Stimulated activated CD4-positive, alpha-beta T cell treated with anti-CD3 and anti-CD28 coated beads, Interleukin-2, amount 100 ng/mL, for 4 hours (primary cell): ENCODE measurements at places on chromosomes 16 and 17.
A peak's percentile ranks its signal among the peaks of the same experiment; 100 is the strongest.

GRCh38 chr17:17042851-17043460, 699 bp downstream of the MPRIP start:
- DNase-seq: no peak

- DNase-seq: no peak
Observed at GRCh38 chr16:12304861-12305596, 328.5 kb downstream of the SNX29 start.

- no peak for DNase-seq
Observed at GRCh38 chr16:60363566-60363965, 1629.5 kb upstream of the GOT2 start.

- DNase-seq: no peak
Observed at GRCh38 chr16:82067042-82067803, 32.2 kb downstream of the HSD17B2 start.

- DNase-seq: no peak
Observed at GRCh38 chr16:30374538-30374937, at the start of gene MYL11. TSS of gene MYL11 (plus strand) at chr16:30374802. CDS start at chr16:30374858, 56 bp downstream.

GRCh38 chr16:27780468-27781194, 230.7 kb downstream of the KATNIP start:
- DNase-seq: no peak

GRCh38 chr17:21361020-21361809, 14.9 kb upstream of the KCNJ12 start:
- DNase-seq: no peak

GRCh38 chr16:80671281-80671849, 130.6 kb downstream of the DYNLRB2 start:
- no peak for DNase-seq

DNA sequence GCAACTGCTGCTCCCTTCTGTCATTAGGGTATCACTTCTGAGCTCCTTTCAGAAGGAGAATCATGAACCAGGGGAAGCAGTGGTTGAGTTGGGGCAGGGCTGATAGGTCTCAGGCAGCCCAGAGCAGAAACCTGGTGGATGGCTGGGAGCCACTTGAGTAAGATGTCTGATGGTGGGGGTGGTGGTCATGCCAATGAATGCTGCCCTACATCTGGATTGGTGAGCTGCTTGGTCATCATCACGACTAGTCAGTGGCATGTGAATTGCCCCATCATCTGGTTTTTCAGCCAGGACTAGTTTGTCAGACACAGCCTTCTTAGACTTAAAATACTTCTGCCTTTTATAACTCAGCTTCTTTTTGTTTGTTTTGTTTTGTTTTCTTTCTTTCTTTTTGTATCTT, 2.6 kb downstream of the GID4 start:
- no peak for DNase-seq

DNA sequence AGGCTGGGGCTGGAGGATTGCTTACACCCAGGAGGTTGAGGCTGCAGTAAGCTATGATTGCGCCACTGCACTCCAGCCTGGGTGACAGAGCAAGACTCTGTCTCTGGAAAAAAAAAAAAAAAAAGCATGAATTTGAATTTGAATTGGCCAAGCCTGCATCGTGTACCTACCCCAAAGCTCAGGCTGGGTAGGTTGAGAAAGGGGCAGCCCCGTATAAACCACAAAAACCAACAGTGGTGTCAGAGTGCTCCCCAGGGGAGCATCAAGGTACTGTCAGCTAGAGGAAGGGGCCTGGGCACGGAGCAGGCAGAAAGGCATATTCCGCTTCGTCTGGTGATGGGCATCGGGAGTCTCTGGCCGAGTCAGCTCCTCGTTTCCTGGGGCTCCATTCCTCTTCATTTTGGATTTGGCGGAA, 40.9 kb downstream of the RAP1GAP2 start:
- peak; percentile 35 for DNase-seq

- DNase-seq: no peak
Observed at GRCh38 chr17:61659437-61659836, 68.4 kb upstream of the NACA2 start.

- DNase-seq: no peak
Observed at GRCh38 chr16:80896776-80897175, 92.4 kb upstream of the CDYL2 start.

DNA sequence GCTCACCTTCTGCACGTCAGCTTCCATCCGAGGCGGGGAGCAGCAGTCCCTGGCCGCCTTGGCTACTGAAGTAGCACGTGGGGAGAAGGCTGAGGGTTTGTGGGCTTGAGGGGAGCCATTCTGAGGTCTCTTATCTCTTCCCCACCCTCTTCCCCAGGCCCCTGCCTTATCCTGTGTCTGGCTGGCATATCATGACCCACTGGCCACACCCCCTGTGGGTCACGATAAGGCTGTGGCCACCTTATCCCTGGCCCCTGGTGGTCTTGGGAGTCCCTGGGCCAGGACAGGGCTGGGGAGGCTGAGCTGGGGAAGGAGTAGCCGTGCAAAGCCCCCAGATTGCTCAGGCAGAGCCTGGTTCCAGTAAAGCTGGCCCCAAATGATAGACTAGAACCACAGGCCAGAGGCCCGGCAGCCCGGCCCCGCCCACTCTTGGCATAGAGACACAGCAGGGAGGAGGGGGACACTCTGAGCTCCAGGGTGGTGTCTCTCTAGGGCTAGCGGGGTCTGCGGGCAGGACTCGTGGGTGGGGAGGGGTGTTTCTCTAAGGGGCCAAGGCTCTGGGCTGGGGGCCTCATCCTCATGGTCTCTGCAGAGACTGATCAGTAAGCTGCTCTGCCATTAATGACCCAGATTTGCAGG, 7.6 kb downstream of the SPNS2 start:
- no peak for DNase-seq

GRCh38 chr17:55785181-55785580, 34.3 kb downstream of the PCTP start:
- no peak for DNase-seq

- DNase-seq: no peak
Observed at GRCh38 chr17:28030386-28030785, 12.1 kb upstream of the NLK start.

DNA sequence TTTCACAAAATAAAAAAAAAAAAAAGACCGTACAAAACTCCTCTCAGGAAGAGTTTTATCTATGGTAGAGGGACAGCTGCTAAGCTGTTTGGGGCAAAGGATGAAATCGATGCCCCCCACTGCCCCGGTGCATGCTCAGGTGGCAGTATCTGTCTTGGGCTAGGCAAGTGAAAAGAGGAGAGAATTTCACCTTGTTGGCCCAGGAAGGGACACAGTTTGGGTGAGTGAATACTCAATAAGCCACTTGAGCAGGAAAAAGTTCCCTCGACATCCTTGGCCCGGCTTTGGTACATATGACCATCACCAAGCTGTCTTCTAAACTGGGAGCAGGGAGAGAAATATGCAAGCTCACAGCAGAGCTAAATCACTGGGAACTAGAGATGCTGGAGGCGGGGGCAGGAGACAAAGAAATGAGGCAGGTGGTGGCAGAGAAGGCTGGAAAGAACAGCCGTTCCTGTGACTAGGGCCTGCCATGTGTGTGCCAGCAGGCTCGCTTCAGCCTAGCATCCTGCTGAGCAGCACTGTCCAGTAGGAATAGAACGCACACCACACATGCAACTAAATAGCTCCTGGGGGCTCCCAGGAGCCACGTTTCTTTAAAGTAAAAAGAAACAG, 8.2 kb upstream of the EIF1 start:
- DNase-seq: no peak

GRCh38 chr17:37174205-37174604, 201.6 kb upstream of the C17orf78 start:
- DNase-seq: no peak

- no peak for DNase-seq
Observed at GRCh38 chr17:58376472-58377000, 24.5 kb upstream of the SUPT4H1 start.

DNA sequence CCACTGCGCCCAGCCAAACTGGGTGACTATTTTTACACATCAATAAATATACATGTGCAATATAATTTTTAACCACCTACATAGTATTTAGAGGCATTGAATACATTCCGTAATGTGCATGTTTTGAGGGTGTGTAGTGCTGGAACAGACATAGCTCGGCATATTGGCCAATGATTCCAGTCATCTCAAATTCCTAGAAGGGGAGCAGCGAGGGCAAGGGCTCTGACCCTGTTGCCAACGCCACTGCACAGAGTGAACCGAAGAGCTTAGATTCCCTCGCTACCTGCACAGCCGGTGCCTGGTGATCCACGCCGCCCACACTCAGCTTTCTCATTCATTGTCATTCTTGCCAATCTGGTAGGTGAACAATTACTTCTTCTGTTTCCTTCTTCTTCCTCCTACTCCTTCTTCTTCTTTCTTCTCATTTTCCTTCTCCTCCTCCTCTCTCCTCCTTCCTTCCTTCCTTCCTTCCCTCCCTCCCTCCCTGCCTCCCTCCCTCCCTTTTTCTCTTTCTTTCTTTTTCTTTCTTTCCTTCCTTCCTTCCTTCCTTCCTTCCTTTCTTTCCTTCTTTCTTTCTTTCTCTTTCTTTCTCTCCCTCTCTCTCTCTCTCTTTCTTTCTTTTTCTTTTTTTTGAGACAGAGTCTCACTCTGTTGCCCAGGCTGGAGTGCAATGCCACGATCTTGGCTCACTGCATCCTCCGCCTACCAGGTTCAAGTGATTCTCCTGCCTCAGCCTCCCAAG, 26.3 kb upstream of the ATP2A3 start:
- no peak for DNase-seq

DNA sequence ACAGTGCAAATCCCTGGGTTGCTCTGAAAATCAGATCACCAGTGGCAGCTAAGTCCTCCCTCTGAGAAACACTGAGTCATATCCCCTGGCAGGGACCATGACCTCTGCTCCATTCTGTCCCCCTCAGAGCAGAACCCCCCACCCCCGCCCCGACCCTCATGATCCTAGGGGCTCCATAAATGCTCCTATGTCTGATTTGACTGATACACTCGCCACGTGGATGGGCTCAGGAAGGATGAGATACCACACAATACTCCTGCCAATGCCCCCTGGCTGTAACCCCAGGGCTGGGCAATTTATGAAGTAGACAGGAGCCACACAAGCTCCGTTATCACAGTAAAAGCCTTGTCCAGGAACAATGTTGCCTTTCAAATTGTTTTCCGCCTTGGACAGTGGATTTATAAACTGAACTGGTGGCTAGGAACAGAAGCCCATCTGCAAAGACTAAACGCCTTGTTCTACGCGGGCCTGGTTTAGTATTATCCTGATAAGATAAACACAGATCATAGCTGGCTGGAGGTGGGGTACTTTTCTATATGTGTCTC, 394.8 kb downstream of the SLC39A11 start:
- no peak for DNase-seq

DNA sequence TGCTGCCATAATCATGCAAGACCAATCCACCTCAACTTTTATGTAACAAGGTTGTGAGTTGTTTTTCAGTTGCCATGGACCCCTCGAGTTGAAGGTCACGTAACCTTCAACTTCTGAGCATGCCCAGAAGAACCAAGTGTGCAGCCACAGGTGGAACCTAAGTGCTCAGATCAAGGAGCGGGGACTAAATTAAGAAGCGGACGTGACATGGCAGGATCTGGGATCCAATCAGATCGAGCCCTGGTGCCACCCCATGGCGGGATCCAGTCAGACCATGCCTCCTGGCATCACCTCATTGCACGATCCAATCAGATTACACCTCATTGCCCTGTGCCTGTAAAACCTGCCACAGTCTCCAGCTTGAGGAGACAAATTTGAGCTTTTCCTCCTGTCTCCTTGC, 204.5 kb upstream of the CDH5 start:
- DNase-seq: no peak

- no peak for DNase-seq
Observed at GRCh38 chr16:30669903-30670824, 11.9 kb downstream of the FBRS start.

- DNase-seq: no peak
Observed at GRCh38 chr17:77242118-77242851, 101.5 kb downstream of the SEC14L1 start.

DNA sequence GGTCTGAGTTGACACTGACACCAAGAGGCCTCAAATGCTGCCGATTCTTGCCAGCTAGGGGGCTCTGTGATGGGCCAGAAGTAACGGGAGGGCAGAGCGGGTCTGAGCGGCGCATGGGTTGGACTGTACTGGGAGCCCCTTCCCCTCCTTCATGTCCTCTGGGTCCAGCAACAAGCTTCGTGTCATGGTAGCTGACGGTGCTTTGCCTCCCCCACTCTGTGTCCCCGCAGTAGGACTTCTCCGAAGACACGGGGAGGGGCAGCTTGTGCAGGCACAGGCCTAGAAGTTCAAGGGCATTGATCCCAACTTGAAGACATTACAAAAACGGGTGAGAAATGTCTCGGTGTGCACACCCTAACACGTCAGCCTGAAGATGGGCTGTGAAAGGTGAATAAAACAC, 39.8 kb upstream of the DNAH17 start:
- DNase-seq: no peak

DNA sequence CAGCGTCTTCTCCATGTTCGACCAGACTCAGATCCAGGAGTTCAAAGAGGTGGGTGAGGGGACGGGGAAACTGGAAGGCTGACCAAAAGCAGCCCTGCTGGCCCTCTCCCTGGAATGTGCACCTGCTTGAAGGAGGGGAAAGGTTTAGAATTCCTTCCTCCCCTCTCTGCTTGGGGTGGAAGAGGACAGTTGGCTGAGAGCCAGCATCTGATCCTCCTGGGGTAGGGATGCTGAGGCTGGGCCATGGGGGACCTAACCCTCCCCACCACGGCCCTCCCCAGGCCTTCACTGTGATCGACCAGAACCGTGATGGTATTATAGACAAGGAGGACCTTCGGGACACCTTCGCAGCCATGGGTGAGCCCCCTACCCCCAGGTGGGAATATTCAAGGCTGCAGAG, 1.3 kb downstream of the MYL11 start:
- DNase-seq: no peak

DNA sequence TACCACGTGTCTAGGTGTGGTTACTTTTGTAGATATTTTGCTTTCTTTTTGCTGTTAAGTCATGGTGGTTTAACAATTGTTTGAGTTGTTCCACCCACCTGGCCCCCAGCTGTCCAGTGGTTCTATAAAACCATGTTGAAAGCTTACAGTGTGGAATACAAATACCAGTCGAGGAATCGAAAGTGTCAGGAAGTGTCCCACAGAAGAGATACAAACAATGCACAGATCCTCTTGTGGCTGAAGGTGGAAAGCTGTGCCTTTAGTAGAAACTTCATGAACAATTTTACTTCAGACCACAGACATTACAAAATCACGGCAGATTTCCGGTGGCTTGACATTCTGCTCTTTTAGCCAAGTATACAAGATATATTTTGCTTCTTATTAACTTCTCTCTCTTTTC, 782.4 kb upstream of the SOX9 start:
- no peak for DNase-seq

DNA sequence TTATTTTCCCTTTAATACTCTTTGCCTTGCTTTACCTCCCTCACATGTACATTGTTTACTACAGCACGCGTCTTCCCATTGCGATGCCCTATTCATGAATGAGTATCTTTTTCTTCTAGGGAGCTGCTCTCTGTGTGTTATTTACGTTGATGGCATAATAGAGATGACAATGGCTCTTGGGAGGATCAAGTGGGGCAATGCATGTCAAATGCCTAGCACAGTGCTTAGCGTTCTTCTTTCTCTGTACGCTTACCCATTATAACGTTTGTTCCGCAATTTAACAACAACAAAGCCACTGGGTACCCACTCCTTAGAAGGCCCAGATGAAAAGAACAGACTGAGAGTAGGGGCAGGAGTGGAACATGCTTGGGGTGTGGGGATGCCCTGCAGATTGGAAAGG, 271.6 kb upstream of the TNRC6C start:
- no peak for DNase-seq
